Sigmoid colon (tissue), 7 donors: ENCODE measurements at places on chromosomes 2 and 18. TPM values are rescaled to one million over a fixed set of nuclear protein-coding genes. Genes with fewer than 3 reads are reported as not detected.
A peak's percentile ranks its signal among the peaks of the same experiment; 100 is the strongest.

Gene UBR3
- 101 TPM for total RNA-seq

Gene CNRIP1
- 33.1 TPM for total RNA-seq

Gene SIX3
- total RNA-seq: not detected

DNA sequence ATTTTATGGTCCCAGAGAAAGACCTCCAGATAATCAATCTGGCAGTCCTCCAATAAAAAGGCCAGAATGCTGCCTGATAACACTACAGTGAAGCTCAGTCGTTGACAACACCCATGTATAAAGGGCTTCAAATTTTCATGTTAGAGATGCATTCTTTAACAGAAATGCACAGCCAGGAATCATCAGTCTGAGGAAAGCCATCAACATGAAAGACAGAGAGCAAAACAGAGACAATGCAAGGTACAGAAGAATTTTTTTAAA is 13.8 kb downstream of the BABAM2 start:
- no peak for DNase-seq

GRCh38 chr2:199446996-199447576 is 10.7 kb downstream of the SATB2 start:
- no peak for DNase-seq

Gene FSHR
- total RNA-seq: not detected

DNA sequence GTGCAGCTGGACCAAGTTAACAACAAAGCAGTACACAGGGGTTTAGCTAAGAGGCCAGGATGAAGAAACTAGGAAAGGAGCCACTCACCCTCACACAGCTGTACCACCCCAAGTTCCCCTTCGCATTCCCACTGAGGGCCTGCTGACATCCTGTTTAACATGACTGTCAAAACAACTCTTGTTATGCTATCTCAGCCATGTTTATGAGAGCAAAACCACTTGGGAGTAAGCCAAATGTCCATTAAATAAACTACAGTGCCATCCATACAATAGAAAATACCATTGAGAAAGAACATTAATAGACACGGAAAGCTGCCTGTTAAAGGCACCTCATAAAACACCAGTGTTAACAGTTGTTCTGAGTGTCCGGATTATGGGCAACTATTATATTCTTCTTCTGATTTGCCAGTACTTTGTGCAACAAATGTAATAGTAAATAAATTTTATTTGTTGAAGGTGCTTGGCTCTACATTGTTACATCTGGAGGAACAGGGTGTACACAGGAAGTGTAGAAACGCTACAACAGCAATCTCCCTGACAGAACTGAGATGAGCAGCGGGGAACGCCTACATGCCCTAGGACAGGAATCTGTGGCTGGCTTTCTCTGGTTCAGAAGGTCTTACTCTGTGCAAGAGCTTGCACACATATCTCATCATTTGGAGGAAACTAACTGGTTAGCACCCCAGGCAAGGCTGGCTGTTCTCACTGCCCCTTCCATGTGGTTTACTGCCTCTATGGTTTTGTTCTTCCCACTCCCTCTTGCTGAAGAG is 85.6 kb downstream of the EHD3 start:
- peak; percentile 70 for DNase-seq

Gene TBR1
- not detected for total RNA-seq

- DNase-seq: no peak
Observed at GRCh38 chr2:43199492-43200488, 26.6 kb downstream of the ZFP36L2 start.
